Adrenal gland (tissue), 19 donors: ENCODE measurements at places on chromosomes 12 and 14. TPM values are rescaled to one million over a fixed set of nuclear protein-coding genes. Genes with fewer than 3 reads are reported as not detected.

DNA sequence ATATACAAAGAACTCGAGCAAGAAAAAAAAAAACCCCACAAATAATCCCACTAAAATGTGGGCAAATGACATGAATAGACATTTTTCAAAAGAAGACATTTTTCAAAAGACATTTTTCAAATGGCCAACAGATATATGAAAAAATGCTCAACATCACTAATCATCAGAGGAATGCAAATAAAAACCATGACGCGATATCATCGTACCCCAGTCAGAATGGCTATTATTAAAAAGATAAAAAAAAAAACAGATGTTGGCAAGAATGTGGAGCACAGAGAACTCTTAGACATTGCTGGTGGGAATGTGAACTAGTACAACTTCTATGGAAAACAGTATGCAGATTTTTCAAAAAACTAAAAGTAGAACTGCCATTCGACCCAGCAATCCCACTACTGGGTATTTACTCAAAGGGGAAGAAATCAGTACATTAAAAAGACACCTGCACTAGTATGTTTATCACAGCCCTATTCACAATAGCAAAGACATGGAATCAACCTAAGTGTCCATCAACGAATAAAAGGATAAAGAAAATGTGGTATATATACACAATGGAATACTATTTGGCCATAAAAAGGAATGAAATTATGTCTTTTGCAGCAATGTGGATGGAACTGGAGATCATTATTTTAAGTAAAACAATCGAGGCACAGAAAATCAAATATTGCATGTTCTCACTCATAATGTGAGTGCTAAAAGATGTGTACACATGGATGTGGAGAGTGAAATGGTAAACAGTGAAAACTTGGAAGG, 16.3 kb downstream of the ZBTB39 start:
- no peak overlapping the region for H3K4me3 ChIP-seq
- H3K27me3 ChIP-seq: no peaks in the 10 kb centered on the region
- H3K27ac ChIP-seq: no peak overlapping the region
- peaks cover 4% of the 10 kb centered on the region for H3K4me1 ChIP-seq
- H3K36me3 ChIP-seq: no peaks in the 10 kb centered on the region
- no peak for DNase-seq

DNA sequence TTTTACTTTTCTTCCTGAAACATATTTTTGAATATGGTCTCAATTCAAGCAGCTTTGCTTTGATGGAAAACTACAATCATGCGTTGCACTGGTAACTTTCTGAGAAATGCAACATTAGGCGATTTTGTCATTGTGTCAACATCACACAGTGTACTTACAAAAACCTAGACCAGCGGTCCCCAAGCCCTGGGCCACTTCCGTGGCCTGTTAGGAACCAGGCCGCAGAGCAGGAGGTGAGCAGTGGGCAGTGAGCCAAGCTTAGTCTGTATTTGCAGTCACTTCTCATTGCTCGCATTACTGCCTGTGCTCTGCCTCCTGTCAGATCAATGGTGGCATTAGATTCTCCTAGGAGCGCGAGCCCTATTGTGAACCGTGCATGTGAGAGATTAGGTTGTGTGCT, 163.7 kb upstream of the NOVA1 start:
- no peak for DNase-seq
- H3K27me3 ChIP-seq: no peaks in the 10 kb centered on the region
- H3K4me1 ChIP-seq: no peaks in the 10 kb centered on the region
- H3K36me3 ChIP-seq: no peaks in the 10 kb centered on the region
- no peak overlapping the region for H3K27ac ChIP-seq

DNA sequence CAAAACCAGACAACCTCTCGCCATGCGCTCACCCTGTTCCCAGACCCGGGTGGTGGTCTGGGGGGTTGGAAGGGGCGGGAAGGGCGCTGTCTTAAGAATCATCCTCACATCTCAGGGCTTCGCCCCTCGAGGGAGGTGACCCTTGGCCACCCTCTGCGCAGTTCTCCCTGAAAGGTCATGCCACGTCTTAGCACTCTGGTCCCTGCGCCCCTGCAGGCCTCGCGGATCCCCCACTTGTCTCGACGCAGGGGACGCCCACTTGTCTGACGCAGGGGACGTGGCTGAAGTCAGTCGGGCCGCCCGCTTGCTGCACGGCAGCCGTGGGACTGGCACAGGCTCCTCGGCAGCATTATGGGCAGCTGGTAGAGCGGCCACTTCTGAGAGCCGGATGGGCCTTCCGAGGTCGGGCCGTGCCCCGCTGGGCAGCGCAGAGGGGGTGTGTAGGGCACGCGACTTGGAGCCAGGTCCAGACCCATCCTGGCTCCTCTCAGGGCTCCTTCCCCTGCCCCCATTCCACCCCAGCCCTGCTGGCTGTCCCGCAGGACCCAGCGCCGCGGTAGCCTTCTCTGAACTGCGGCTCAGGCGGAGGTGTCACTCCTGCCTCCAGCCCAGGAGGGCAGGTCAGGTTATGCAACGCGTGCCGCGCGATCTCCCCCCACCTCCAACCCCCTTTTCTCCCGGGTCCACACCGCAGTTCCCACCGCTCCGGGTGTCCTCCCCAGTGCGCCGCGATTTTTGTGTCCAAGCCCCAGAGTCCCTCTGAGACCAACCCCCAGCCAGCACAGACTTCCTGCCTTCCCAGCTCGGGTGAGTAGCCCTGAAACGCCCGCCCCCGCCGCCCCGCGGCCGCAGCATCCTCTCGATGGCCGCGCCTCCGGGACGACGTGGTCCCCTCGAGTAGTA, 40.9 kb upstream of the CAPRIN2 start:
- peak overlapping the region; percentile 4 for H3K4me3 ChIP-seq
- DNase-seq: peak; percentile 76
- H3K4me1 ChIP-seq: peaks cover 24% of the 10 kb centered on the region
- H3K27me3 ChIP-seq: no peaks in the 10 kb centered on the region
- H3K36me3 ChIP-seq: no peaks in the 10 kb centered on the region

DNA sequence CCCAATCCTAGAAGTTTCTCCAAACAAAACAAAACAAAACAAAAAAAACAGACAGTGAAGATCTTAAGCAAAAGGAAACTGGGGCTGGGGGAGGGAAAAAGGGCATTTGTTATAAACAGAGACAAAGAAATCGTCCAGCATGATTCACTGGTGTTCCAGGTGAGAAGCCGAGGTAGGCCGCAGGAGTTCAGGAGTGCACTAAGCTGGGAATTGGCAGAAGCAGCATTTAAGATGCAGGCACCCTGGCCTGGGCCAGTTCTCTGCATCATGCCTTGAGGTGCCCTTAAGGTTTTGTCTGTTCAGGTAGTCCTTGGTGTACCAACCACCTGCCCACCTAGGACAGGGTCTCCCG, 11.2 kb downstream of the TBX3 start:
- peak; percentile 46 for DNase-seq
- peaks cover 68% of the 10 kb centered on the region for H3K4me1 ChIP-seq
- H3K27me3 ChIP-seq: no peaks in the 10 kb centered on the region
- H3K36me3 ChIP-seq: peaks cover 64% of the 10 kb centered on the region
- no peak overlapping the region for H3K4me3 ChIP-seq

- DNase-seq: peak; percentile 65
- no peak overlapping the region for H3K27ac ChIP-seq
- no peaks in the 10 kb centered on the region for H3K27me3 ChIP-seq
Measured at GRCh38 chr12:128079-128478, 61.5 kb downstream of the IQSEC3 start.

GRCh38 chr12:106134294-106134949, 4.3 kb downstream of the NUAK1 start:
- DNase-seq: no peak
- no peaks in the 10 kb centered on the region for H3K27me3 ChIP-seq
- no peaks in the 10 kb centered on the region for H3K36me3 ChIP-seq
- no peak overlapping the region for H3K4me3 ChIP-seq
- H3K4me1 ChIP-seq: peaks cover 9% of the 10 kb centered on the region
- no peak overlapping the region for H3K27ac ChIP-seq

GRCh38 chr12:1680804-1681492, 9.9 kb upstream of the ADIPOR2 start:
- DNase-seq: peak; percentile 51
- no peaks in the 10 kb centered on the region for H3K27me3 ChIP-seq
- H3K4me3 ChIP-seq: no peak overlapping the region
- no peaks in the 10 kb centered on the region for H3K4me1 ChIP-seq

DNA sequence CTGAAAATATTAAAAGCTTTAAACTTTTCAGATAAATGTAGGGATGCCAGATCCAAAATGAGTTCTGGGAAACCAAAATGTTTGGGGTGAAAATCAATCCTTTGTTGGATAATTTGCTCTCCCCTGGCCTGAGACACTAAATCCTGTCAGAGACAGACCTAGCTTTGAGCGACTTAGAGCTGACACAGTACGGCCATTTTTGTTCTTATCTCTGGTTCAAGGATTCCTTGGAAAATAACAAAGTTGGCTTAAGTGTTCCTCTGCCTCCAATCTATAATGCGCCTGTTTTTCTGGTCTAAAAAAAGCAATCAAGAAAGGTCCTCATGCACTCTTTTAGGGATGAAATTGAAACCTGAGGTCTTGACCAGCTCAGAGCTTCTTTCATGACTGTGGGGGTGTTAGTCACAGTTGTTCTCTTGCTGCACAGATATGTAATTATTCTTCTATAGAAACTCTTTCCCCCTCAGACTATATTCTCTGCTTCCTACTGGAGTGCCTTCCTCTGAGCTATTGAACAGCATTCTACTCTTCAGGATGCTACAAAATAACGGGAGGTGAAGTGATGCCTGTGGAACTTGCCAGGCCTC, 52.3 kb upstream of the EGLN3 start:
- DNase-seq: no peak
- H3K27me3 ChIP-seq: peaks cover 7% of the 10 kb centered on the region
- no peak overlapping the region for H3K27ac ChIP-seq
- no peaks in the 10 kb centered on the region for H3K4me1 ChIP-seq

KRT83 gene
- total RNA-seq: not detected
